ENCODE measurements at places on chromosomes 4 and X. TPM values are rescaled to one million over a fixed set of nuclear protein-coding genes. Genes with fewer than 3 reads are reported as not detected.
A peak's percentile ranks its signal among the peaks of the same experiment; 100 is the strongest.

The CSN3 gene
- total RNA-seq, result not detected

The TMEM156 gene
- 14.2 TPM for total RNA-seq

GRCh38 chr4:38804654-38805295 lies at the start of gene TLR1:
TLR1 (minus strand) TSS chr4:38804791; CDS start chr4:38798831, 5,960 bp downstream.
- peak within 1 kb of the TSS; percentile 94 for H3K4me3 ChIP-seq
- H3K27me3 ChIP-seq, result no peaks in the 10 kb centered on the region
- peak; percentile 65 for DNase-seq
- H3K27ac ChIP-seq, result peak within 1 kb of the TSS; percentile 63
- H3K36me3 ChIP-seq, result peaks cover 25% of the 10 kb centered on the region

DNA sequence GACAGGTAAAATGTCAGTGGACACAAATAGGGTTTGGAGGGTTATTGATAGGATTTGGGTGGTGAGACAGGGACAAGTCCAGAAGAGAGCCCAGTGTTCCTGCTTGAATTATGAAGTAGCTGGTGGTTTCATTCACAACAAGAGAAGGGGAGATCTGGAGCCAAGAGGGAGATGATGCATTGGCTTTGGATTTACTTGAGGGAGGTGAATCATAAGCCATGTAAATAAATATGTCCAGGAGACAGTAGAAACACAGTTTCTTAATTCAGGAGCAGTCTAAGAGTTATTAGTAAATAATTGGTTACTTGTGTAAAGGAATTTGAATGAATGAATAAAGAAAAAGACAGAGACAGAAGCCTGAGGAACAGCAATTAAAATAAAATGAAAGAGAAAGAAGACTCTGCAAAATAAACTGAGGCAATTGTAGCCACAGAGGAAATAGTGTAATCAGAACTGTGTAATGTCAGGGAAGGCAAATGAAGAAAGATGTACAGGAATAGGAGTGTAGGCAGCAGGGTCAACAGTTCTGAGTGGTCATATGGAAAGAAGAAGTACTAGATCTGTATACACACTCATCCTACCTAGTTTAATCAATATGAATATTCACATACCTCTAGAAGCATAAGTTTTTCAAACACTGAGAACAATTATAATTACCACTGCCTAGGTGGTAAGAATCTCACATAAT lies 50.2 kb upstream of the CXCL8 start:
- DNase-seq, result no peak
- no peak overlapping the region for H3K27ac ChIP-seq
- H3K4me1 ChIP-seq, result no peaks in the 10 kb centered on the region
- H3K27me3 ChIP-seq, result no peaks in the 10 kb centered on the region
- no peak overlapping the region for H3K4me3 ChIP-seq

DNA sequence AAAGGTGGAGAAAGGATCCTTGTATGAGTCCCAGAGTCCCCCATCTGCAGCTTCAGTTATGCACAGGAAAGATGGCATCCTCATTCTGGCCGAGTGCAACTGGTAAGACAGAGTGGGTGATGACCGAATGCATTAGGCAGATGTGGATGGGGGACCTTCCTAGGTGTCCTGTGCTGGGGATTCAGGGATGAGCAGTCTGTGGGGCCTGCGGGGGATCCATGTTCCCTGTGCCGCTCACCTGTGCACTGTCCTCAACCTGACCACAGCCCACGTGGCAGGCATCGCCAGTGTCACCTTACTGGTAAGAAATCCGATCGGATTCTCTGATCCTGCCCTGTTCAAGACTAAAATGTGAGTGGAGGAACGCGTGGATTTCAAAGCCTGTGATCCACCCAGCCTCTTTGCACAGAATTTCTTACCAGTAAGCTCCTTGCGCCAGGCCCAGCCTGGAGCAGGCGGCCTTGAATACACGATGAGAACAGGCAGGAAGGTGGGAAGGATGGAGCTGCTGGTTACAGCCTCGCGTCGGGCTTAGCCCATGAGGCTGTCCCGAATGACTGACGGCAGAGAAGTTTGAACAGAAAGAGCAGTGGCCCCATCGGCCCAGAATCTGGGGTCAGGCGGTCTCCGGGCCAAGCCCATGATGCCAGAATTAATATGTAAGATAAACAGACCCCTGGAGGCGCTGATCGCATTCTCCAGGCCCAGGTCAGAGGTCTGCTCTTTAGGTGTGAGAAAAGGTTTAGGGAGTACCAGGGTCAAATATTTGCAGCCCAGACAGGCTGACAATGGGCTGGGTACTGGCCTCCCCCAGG lies 56.5 kb downstream of the CPZ start:
- no peaks in the 10 kb centered on the region for H3K36me3 ChIP-seq
- H3K4me1 ChIP-seq, result no peaks in the 10 kb centered on the region
- H3K27ac ChIP-seq, result no peak overlapping the region
- no peaks in the 10 kb centered on the region for H3K27me3 ChIP-seq
- no peak for DNase-seq
- no peak overlapping the region for H3K4me3 ChIP-seq

DNA sequence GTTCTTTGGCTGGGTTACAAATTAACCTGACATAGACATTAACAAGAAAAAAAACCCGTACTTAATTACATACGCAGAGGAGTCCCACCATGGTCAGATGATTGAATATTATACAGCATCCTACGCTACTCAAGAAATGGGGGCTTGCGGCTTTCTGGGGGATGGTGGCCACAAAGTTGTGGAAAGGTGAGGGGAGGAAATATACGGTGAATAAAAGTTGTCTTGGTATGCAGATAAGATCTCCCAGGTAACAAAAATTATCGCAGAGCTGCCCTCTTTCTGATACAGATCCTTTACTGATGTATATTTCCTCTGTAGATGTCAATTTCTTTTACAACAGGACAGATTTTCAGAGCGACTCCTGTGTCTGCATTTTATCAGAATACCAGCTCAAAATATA lies 890 bp downstream of the DCAF16 start:
- no peaks in the 10 kb centered on the region for H3K27me3 ChIP-seq
- H3K4me3 ChIP-seq, result peak overlapping the region; percentile 93
- DNase-seq, result peak; percentile 11
- peaks cover 3% of the 10 kb centered on the region for H3K36me3 ChIP-seq
